ENCODE measurements at places on chromosomes 4 and X.

DNA sequence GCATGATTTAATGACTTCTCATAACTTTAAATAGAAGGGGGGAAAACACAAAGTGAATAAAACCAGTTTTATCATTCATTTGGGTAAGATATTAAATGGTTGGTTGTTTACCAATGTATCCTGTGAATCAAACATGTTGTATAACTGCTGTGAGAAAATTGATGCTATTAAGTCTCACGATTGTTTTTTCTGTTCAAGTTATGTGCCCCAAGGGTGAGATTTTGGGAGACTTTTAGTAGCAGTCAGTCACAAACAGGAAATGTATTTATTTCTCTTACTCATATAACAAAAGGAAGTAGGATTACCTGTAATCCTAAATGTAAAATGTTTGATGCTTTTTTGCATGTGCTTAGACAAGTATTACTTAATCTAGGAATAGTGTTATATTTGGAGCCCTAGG lies 39.2 kb downstream of the MTHFD2L start:
- DNase-seq: no peak

DNA sequence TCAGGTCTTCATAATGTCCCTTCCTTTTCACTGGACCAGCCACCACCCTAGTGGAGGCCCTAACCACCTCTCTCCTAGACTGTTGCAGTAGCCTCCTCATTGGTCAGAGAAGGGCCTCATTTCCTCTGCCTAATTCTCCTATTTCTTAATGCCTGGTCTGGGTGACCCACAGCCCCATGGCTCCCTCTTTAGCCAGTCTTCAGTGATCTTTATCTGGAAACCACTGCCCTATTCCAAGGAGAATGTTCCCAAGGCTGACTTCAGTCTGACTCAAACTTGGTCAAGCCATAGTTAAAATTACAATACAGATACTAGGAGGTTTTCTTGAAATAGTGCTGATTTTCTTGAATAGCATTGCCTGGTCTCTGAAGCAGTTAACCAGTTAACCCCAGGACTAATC lies 53.6 kb upstream of the PRPS1 start:
- no peak for DNase-seq

DNA sequence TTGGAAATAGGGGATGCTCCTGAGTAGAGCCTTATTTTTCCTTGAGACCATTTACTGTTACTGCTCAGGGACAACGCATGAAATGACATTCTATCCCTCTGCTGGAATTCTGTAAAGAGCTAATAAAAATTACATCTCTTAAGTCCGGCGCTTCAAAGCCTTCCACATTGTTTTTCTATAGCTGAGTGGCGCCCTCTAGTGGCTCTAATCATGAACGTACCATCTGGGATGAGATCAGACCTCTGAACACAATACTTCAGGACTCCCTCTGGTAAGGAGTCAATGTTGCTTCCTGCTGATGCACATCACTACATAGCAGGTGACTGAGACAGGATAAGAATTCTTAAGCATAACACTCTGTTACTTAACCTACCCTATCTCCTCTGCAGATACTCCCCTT lies 6.0 kb downstream of the HMGN5 start:
- peak; percentile 20 for DNase-seq

DNA sequence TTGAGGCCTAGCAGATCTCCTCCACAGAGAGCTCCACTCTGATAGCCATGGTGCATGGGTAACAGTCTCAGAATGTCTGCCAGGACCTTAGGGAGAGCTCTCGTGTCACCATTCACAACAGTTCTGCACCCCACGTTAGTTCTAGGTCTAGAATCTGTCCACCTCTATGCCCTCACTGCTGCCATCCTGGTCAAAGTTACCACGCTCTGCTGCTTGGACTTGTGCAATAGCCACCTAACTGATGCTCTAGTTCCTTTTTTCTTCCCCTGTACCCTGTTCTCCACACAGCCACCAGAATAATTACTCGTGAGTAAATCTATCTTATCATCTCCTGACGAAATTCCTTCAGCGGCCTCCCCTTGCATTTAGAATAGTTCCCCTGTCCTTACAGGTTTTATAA lies 268.8 kb upstream of the GATB start:
- no peak for DNase-seq

GRCh38 chrX:24148535-24149350 lies 786 bp upstream of the ZFX start:
- DNase-seq: no peak

GRCh38 chrX:76159453-76159852 lies 13.4 kb upstream of the PBDC1 start:
- no peak for DNase-seq

DNA sequence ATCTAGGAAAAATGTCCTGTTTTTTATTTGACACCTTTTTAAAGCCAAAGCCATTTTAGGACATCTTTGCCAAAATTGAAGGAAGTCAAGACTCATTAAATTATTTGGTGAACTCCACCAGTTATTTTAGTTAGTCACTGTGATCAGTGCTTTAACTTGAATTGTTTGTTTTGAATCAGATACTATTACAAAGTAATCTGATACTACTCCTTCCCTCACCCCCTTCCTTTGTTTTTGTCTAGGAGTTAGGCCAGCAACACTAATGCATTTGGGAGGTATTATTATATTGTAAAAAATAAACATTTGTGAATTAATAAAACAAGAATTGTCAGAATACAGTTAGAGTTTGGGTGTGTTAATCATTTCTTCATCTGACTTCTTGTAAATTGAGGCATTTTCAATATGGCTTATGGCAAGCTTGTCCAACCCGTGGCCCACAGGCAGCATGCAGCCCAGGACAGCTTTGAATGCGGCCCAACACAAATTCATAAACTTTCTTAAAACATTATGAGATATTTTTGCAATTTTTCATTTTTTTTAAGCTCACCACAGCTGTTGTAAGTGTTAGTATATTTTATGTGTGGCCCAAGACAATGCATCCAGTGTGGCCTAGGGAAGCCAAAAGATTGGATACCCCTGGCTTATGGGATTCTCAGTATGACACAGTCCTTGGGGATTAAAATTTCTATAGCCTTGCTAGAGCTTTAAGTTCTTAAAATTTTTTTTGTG lies 182.2 kb downstream of the BMPR1B start:
- no peak for DNase-seq

GRCh38 chr4:33013282-33013681 lies 2293.1 kb downstream of the PCDH7 start:
- DNase-seq: no peak

DNA sequence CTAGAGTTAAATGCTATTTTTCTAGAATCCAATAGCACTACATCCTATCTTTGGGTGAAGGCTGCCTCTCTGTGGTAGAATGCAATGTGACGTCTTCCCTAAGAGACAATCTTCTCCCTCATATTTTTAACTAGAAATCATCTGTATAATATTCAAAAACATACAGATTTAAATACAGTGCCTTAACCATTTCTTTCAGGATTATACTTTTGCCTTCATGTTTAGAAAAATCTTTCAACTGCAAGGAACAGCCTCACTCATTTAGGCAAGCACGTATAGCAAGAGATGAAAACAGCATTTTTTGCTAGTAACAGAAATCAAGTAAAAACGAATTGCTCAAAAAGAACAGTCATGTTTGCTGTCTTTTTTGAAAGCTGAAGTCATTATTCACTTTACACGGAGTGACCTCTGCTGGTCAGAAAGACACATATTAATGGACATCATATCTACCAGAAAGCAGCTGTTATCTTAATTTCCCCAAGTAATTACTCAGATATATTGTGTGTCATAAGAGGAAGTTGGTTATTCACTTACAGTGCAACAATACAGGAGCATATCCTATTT lies 422.3 kb downstream of the STPG2 start:
- no peak for DNase-seq

GRCh38 chr4:155001251-155001650 lies 207.2 kb upstream of the NPY2R start:
- no peak for DNase-seq

- DNase-seq: no peak
These were observed 72.1 kb upstream of the ETNPPL start for GRCh38 chr4:108834835-108835384.

GRCh38 chr4:141786946-141787345 lies 150.6 kb downstream of the IL15 start:
- no peak for DNase-seq

Measured in right cardiac atrium (tissue), 5 donors.